ENCODE measurements at places on chromosomes 3 and 15. TPM values are rescaled to one million over a fixed set of nuclear protein-coding genes. Genes with fewer than 3 reads are reported as not detected.

GOLGA6L10 gene
- 4.3 TPM for total RNA-seq

VPS18 gene
- 32.0 TPM for total RNA-seq

SERINC4 gene
- not detected for total RNA-seq

STRA6 gene
- 35.6 TPM for total RNA-seq

STIMATE gene
- total RNA-seq: 7.2 TPM

GOLGA6L7 gene
- total RNA-seq: not detected

PAQR5 gene
- 0.96 TPM for total RNA-seq

CCR8 gene
- 18.3 TPM for total RNA-seq

ALG1L2 gene
- not detected for total RNA-seq

CACNA2D3 gene
- 6.3 TPM for total RNA-seq

ATP10A gene
- 18.3 TPM for total RNA-seq

ARRDC4 gene
- total RNA-seq: 36.1 TPM

LRTM1 gene
- total RNA-seq: not detected

GABRA5 gene
- 0.96 TPM for total RNA-seq

GPR15 gene
- total RNA-seq: not detected

CKMT1B gene
- total RNA-seq: not detected

LRRC49 gene
- 28.9 TPM for total RNA-seq

BOC gene
- 65.5 TPM for total RNA-seq

SIDT1 gene
- 19.0 TPM for total RNA-seq

GOLIM4 gene
- 87.6 TPM for total RNA-seq

ADAMTS9 gene
- total RNA-seq: 105 TPM

CSPG4 gene
- 84.0 TPM for total RNA-seq

ARGFX gene
- total RNA-seq: 16.1 TPM

MBD4 gene
- 16.4 TPM for total RNA-seq

KLF15 gene
- 1.7 TPM for total RNA-seq

DNAJC13 gene
- 73.7 TPM for total RNA-seq

CATSPER2 gene
- 6.3 TPM for total RNA-seq

MORC1 gene
- 2.4 TPM for total RNA-seq

SPINK8 gene
- not detected for total RNA-seq

PLSCR2 gene
- total RNA-seq: not detected

ARNT2 gene
- 5.3 TPM for total RNA-seq

Data from umbilical cord (tissue), 2 donors.